Gastroesophageal sphincter (tissue), 4 donors: ENCODE measurements at places on chromosomes 4 and X.
A peak's percentile ranks its signal among the peaks of the same experiment; 100 is the strongest.

GRCh38 chr4:65340382-65341109 is 329.7 kb downstream of the EPHA5 start:
- H3K4me3 ChIP-seq: no peak overlapping the region
- H3K27ac ChIP-seq: no peak overlapping the region
- H3K36me3 ChIP-seq: no peaks in the 10 kb centered on the region

GRCh38 chrX:96480081-96480480 is 204.6 kb upstream of the DIAPH2 start:
- H3K36me3 ChIP-seq: no peaks in the 10 kb centered on the region
- ATAC-seq: no peak
- H3K4me3 ChIP-seq: no peak overlapping the region
- H3K27ac ChIP-seq: no peak overlapping the region
- no peaks in the 10 kb centered on the region for H3K27me3 ChIP-seq

GRCh38 chr4:28555866-28556265 is 1695.2 kb downstream of the STIM2 start:
- H3K27ac ChIP-seq: no peak overlapping the region
- H3K4me1 ChIP-seq: no peaks in the 10 kb centered on the region
- no peak for ATAC-seq
- H3K4me3 ChIP-seq: no peak overlapping the region

GRCh38 chr4:77009511-77010115 is 60.1 kb downstream of the SEPTIN11 start:
- no peak overlapping the region for H3K4me3 ChIP-seq
- no peak overlapping the region for H3K27ac ChIP-seq
- no peak for ATAC-seq
- H3K36me3 ChIP-seq: peaks cover 15% of the 10 kb centered on the region
- no peaks in the 10 kb centered on the region for H3K27me3 ChIP-seq

GRCh38 chrX:45233531-45233930 is 32.9 kb upstream of the DIPK2B start:
- H3K36me3 ChIP-seq: no peaks in the 10 kb centered on the region
- no peaks in the 10 kb centered on the region for H3K27me3 ChIP-seq
- H3K4me3 ChIP-seq: no peak overlapping the region
- no peak overlapping the region for H3K27ac ChIP-seq
- no peaks in the 10 kb centered on the region for H3K4me1 ChIP-seq

DNA sequence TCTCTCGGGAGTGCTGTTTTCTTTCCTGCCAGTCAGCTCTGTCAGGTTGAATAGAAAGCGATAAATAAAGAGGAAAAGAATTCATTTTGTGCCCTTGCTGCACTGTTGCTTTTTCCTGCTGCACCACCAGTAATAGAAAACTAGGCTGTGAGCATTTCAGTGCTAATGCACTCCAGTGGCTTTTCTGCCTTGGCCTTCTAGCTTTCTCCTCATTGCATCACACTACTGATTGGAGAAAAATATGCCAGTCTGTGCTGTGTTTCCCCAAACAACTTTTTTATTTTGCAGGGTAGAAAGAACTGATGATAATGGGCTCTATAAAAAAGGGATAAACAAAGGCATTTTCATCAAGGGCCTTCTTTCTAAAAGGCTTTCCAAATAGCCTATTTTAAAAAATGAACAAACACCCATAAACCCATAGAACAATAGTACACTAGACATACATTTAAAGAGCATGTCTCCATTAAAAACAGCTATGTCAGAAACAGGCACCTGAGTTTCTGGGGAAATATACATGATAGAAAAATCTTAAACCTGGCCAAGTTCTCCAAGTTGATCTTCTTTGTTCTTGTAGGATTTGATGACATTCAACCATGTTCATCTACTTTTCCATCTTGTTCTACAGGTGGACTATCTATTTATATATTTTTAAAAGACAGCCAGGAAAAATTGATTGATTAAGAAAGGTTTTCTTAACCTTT is 86.3 kb downstream of the GPRIN3 start:
- ATAC-seq: no peak
- no peak overlapping the region for H3K27ac ChIP-seq
- no peak overlapping the region for H3K4me3 ChIP-seq

GRCh38 chr4:119010909-119011606 is 122.4 kb downstream of the SYNPO2 start:
- peak overlapping the region; percentile 90 for H3K27ac ChIP-seq
- H3K4me3 ChIP-seq: no peak overlapping the region
- H3K4me1 ChIP-seq: peaks cover 21% of the 10 kb centered on the region

GRCh38 chrX:32530802-32531403 is 680.4 kb downstream of the DMD start:
- H3K27ac ChIP-seq: no peak overlapping the region
- ATAC-seq: no peak
- H3K4me1 ChIP-seq: no peaks in the 10 kb centered on the region
